Subcutaneous adipose tissue (tissue), 4 donors: ENCODE measurements at places on chromosomes 5 and 9. TPM values are rescaled to one million over a fixed set of nuclear protein-coding genes. Genes with fewer than 3 reads are reported as not detected.

PCDHGA12 gene
- 9.2 TPM for total RNA-seq

TMEM171 gene
- total RNA-seq = not detected

CCNO gene
- total RNA-seq = not detected

SPINK5 gene
- 0.51 TPM for total RNA-seq

ZNF366 gene
- total RNA-seq = 4.4 TPM

F2RL1 gene
- total RNA-seq = 0.19 TPM

ENC1 gene
- total RNA-seq = 7.0 TPM

PDCD1LG2 gene
- total RNA-seq = 3.4 TPM
